ENCODE measurements at places on chromosomes 1 and 21.

DNA sequence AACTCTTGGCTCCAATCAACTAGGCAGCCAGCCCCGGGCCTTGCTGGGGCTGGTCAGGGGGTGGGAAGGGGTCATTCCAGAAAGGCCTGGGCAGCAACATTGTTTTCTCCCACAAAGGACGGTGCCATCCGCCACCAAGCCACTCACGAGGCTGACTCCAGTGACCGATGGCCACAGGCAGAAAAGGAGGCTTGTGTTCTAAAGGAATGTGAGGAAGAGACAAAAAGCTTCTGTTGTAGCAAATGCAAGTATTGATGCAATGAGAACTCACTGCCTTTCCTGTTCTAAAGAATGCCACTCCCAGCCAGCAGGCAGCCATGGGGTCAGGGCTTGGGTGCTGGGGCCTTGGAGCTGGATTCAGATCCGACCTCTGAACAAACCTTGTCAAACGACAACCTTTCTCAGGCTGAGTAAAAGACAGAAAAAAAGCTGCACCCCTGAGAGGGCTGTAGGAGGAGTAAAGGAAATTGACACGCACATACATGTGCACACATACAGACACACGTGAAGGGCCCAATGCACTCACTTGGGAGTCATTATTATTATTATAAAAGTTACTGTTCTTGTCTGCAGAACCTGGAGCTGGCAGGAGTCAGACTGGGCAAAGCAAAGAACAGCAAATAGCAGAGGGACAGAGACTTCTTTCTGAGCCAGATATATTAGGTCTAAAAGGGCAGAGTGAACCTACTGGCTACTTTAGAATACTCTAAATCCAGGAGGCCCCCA is 13.9 kb upstream of the PRMT2 start:
- DNase-seq = no peak

DNA sequence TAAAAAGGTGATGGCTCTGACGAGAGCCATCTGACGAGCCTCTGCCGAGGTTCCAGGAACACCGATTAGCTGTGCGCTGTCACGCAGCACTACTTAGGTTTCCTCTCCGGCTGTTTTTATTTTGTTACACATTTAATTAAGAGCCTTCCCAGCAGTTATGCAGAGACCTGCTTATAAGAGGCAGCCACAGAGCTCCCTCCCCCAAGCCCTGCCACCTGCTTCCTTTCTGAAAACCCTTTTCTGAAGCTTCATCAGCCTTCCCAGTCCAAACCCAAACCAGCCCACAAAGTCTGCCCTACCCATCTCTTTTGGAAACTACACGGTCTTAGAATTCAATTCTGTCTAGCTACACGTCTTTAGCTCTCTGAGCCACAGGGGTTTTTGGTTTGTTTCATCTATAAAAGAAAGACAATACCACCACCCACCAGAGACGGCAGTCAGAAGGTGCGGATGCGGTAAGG is 49.1 kb downstream of the ERI3 start:
- no peak for DNase-seq

- DNase-seq = no peak
These were observed 58.4 kb downstream of the FHAD1 start for GRCh38 chr1:15305468-15305770.

- DNase-seq = no peak
These were observed 49.7 kb downstream of the DMAP1 start for GRCh38 chr1:44262816-44263567.

DNA sequence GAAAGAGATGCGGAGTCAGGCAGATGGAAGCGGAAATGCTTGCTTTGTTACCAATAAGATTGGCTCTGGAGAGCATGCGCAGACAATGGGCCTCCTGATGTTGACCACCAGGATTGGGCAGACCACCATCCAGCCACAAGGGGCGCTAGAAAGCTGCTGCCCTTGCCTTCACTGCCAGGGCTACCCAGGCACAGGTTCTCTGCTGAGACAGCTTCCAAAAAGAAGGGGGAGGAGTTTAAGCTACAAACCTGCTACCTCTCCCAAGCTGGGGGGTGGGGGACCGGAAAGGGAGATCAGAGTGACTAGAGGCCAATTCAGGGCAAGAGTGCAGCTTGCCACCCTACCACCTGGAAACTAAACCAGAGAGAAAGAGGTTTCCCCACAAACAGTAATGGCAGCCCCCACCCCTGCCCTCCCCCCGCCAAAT is 369.7 kb downstream of the RRAGC start:
- DNase-seq = peak; percentile 95

GRCh38 chr1:3625151-3625907 is 514 bp downstream of the TPRG1L start:
- DNase-seq = peak; percentile 61

DNA sequence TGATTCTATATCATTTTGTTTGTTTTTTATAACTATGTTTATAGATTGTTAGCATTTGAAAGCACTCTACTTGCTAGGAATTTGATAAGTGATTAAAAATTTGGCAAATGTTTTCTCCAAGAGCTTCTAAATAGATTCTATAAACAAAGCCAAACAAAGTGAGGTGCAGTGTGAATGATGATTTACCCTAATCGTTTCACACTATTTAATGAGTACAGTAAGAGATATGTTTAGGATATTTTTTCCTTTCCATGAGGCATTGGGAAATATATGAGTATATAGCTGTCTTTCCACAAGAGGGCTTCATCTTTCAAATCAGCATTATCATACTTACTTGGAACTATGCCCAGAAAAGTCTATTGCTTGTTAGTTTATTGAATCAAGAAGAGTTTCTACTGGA is 277.0 kb upstream of the BRINP3 start:
- DNase-seq = no peak

GRCh38 chr21:42300956-42301355 is 14.3 kb downstream of the TFF3 start:
- no peak for DNase-seq

GRCh38 chr1:159098596-159098995 is 22.0 kb upstream of the AIM2 start:
- DNase-seq = no peak

DNA sequence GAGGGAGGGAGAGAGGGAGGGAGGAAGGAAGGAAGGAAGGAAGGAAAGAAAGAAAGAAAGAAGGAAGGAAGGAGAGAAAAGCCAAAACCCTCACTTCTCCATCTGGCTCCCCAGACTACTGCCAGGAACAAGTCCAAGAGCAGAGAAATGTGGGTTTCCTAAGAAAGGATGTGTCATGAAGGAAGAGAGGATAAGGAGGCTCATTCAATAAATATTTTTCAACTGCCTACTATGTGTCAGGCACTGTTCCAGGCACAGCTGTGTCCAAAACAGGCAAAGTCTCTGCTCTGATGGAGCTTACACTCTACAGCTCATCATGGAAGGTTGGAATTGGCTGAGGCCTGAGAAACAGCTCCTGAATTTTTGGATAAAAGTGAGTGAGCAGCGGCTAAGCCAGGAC is 42.6 kb upstream of the ATP2B4 start:
- no peak for DNase-seq
